ENCODE measurements at places on chromosomes 2 and 18.

- no peak for DNase-seq
Observed at GRCh38 chr2:174327841-174328113, 7.0 kb upstream of the SP9 start.

- no peak for DNase-seq
Observed at GRCh38 chr2:74219846-74220486, 21.6 kb downstream of the MTHFD2 start.

DNA sequence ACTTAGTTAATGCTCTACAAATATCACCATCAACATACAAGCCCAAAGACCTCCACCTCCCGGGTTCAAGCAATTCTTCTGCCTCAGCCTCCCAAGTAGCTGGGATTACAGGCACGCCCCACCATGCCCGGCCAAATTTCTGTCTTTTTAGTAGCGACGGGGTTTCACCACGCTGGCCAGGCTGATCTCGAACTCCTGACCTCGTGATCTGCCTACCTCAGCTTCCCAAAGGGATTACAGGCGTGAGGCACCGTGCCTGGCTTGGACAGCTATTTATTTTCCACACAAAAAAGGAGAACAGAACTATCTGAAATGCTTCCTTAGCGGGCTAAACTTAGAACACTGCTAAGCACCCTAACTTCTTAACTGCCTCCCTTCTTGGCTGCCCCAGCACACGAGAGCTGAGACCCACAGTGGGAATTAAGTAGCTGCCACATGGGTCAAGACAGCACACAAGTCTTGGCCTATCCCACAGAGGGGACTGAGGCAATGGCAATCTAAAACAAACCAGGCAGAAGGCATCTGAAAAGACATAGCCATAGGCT is 24.8 kb downstream of the CYTIP start:
- no peak for DNase-seq

DNA sequence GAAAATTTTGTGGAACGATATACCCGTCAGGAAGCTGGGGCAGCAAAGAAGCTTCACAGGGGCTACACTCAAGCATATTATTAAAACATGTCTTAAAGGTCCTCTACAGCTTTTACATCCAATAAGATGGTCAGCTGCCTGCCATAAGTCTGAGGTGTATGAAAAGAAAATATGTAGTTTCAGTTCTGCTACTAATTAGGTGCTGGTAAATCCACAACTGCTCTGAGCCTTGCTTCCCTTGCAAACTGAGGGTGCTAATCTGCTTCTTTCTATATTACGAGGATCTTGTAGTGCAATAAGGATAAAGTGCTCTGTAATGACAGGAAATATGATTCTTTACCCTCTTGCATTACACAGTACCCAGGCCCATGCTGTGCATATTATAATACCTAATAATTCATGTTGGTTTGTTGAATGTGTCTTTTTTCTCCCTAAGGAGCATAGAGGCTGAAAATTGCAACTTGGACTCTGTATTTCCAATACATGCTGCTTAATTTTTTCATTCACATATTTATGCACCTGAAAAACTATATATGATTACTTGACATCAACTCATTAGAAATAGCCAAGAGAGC is 14.5 kb upstream of the SLC8A1 start:
- DNase-seq = no peak

- DNase-seq = no peak
Observed at GRCh38 chr2:158664987-158665386, 130.1 kb upstream of the DAPL1 start.

DNA sequence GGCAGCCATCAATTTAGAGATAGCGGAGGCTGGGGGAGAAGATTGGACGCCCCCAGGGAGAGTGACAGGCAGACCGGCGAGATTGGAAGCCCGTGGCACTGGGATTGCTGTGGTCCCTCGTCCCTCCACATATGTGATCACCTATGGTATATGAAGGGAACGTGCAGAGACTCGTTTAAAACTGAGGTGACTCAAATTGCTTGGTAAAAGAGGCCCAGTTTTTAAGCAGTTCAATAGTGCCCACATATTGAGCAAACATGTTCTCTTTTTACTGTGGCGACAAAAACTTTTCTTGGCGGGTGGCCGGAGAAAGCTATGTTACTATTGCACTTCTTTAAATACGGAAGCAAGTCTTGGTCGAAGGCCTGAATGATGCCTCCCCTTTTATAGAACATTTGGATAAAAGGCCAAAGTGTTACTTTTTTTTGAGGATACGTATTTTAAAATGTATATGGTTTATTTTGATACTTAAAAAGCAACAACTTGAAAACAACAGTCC is 9.1 kb downstream of the B3GNT2 start:
- DNase-seq = no peak

DNA sequence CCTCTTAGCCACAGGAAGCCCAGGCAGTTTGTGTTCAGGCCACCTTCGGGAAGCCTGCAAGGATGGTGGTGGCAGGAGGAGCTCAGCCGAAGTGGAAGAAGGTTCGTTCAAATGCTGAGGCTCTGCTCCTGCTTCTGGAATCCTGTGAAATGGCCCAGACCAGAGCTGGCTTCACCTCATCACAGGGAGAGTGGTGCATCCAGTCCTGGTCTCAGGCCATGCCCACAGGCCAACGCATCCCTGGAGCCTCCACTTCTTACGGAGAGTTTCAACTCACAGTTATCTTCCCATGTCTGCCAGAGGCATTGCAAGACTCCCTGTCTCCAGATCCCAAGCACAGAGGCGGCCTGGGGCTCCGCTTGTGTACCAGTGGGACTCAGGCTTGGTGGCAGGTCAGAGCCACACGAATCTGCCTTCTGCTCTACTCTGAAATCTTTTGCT is 82.3 kb downstream of the NDUFA10 start:
- DNase-seq = no peak

DNA sequence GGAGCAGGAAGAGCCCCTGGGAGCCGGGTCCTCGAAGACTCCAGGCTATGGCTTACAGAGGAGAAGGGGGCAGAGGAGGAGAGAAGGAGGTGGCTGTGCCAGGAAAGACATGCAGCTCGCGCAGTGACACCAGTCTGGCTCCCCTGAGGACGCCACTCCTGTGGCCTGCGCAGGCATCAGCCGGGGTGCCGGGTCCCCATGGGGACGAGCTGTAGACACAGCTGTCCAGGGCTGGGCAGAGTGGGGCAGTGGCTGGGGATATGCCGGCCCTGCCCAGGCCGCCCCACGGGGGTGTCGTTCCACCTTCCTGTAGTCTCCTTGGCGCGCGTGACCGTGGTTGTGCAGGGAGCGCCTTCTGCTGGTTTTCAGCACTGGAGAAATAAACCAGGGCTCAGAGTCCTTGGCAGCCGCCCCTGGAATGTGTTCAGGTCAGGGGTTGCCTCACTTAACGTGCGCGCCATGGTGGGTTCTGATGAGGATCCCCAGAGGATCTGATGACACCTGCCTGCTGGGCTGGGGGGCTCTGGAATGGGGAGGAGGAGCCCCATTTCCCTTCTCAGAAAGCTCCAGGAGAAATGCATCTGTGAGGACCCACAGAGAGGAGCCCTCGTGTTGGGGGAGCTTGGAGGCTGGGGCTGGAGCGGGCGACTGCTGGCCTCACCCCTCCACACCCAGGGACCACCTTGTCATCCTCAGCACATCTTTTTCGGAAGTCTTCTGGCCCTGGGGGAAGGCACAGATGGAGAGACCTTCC is 26.7 kb downstream of the RAMP1 start:
- no peak for DNase-seq

DNA sequence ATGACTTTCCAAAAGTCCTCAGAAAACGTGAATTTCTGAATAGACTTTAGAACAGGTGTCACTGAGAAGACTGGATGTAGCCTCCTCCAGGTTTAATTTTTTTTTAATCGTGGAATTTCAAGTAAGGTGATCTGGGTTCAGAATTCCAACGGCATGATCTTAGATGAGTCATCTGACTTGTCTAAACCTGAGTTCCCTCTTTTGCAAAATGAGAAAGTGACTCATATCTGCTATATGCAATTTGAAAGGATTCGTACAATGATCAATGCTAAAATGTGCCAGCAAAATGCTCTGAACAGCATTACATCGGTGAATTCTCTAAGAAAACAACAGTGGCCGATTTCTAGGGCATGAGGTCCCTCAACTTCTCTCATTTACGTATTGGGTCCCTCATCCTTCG is 69.1 kb upstream of the ZNF516 start:
- DNase-seq = no peak

DNA sequence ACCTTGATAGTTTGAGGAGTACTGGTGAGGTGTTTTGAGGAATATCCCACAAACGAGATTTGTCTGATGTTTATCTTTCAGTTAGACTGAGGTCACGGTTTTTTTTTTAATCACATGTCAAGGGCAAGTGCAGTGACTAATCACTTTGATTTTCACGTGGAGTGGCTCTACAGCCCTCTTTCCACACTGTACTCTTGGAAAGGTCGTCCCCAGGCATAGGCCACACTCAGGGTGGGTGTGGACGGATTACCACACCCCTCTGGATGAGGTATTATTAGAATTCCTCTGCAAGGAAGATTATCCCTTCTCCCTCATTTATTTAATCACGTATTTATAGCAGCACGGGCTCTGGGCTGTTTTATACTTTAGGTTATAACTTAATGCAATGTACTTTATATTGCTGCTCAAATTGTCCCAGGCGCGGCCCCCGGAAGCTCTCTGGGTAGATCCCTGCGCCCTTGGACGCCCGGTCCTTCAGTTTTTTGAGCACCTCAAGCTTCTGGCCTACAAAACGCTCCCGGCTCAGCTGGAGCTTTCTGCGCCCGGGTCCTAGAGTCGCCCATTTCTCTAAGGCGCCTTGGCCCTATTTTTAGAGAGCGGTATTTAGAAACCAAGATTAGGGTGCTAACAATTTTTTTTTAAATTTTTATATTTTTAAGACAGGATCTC is 515 bp upstream of the PLEKHB2 start:
- no peak for DNase-seq

Data from stimulated activated CD8-positive, alpha-beta memory T cell treated with anti-CD3 and anti-CD28 coated beads, Interleukin-4, amount 100 ng/mL, for 4 hours (primary cell).